ENCODE measurements at places on chromosomes 1 and 21. TPM values are rescaled to one million over a fixed set of nuclear protein-coding genes. Genes with fewer than 3 reads are reported as not detected.

DNA sequence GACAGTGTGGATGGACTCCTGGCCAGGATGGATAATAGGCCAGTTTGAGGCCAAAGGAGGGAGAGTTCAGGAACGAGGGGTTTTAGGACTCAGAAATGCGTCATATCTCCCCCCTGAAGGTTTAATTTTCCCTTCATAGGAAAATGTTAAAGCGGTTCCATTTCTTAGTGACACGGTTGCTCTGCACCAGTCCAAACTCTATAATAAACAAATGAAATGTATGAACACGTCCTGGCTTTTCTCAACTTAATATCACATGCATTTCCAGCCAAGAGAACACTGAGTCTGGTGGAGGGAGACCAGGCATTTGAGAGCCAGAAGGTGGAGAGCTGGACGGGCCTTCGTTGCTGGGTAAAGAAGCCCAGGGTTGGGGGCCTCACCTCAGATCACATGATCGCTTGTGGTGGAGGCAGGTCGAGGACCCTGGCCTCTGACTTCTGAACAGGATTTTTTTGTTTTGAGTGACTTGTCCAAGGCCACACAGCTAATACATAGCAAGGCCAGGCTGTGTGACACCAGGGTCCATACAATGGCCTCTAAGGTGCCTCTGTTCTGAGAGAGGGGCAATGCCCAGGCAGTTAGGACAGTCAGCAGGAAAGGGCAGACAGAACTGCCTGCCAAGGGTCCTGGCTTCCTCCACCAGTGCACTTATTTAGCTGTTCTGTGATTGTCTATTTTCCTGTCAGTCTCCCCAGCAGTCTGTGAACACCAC is 11.4 kb downstream of the SLC1A7 start:
- no peak for DNase-seq

DNA sequence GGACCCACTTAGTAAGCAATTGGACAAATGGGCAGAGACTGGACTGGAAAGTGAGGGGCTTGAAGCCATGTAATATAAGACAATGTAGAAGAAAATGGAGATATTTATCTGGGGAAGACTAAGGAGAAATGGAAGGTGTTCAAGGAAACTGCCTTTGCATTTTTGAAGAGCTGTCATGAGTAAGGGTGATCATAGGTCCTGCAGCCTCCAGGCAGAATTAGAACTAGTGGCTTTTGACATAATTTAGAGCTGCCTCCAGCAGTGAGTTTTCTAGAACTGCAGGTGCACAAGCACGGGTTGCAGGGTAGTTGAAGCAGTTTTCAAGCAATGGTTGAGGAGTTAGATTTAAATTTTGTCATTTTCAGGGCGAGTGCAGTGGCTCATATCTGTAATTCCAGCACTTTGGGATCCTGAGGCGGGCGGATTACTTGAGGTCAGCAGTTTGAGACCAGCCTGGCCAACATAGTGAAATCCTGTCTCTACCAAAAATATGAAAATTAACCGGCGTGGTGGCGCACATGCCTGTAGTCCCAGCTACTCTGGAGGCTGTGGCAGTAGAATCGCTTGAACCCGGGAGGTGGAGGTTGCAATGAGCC is 3.7 kb upstream of the CDC14A start:
- DNase-seq, result no peak

- DNase-seq, result peak; percentile 41
These were observed 14.6 kb downstream of the ADSS2 start for GRCh38 chr1:244437086-244437468.

- no peak for DNase-seq
These were observed 32.7 kb upstream of the MTR start for GRCh38 chr1:236762410-236762809.

- DNase-seq, result no peak
These were observed 62.5 kb downstream of the COQ8A start for GRCh38 chr1:227002531-227003049.

GRCh38 chr1:105700723-105701122 is 1355.8 kb upstream of the PRMT6 start:
- no peak for DNase-seq

The CACNA1S gene
- not detected for total RNA-seq

All from PC-3 (cell line).